T-helper 9 cell (primary cell): ENCODE measurements at places on chromosomes 12 and 14.

DNA sequence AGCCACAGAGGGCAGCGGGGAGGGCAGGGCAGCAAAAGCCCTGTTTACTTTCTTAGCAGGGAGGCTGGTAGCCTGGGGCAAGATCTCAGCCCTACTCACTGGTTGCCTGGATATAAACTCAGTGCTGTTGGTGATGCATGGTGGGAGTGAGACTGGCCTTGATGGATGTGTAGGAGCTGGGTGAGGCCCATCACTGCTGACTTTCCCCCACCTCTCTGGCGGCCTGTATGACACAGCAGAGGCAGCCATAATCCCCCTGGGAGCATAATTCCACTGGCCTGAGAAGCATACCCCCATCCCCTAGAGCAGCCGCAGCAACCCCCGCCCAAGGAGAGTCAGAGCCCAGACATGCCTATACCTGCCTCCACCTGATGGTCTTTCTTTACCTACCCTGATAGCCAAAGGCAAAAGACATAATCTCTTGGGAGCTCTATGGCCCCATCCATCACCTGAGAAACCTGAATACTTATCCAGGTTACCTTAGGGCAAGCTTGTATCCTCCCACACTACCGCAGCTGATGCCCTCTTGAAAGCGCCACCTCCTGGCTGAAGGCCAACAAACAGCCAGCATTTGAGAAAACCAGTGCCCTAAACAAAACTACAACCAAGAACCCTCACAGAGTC, 59.3 kb downstream of the DNAI7 start:
- no peak for DNase-seq

- no peak for DNase-seq
Observed at GRCh38 chr12:79766705-79767464, 76.1 kb upstream of the PAWR start.

DNA sequence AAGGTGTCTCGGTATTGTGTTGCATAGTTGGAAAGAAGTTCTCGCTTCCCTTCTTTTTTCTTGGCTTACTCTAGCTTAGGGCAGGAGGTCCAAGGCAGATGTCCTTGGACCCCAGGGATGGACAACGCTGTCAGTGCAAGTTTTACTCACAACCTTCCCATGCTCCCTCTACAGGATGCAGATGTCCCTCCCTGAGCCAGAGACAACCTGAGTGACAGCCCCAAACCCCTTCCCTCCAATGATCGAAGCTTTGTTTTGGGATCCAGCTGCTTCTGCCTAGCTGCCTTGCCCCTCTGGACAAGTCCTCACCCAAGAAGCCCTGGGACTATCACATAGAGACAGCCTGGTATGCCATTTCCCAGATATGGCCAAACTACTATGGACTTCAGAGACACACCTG, 112.0 kb upstream of the RAP1B start:
- DNase-seq: no peak

DNA sequence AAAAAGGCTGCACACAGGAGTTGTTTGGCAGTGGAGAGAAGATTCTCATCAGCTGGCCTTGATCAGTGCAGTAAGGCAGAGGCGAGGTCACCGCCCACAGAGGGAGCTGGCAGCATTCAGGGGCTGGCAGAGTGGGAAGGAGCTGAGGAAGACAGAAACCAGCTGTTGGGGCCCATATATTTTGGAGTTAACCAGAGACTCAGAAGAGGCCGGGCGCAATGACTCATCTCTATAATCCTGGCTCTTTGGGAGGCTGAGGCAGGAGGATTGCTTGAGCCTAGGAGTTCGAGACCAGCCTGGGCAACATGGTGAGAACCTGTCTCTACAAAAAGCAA, 17.7 kb downstream of the SMCO2 start:
- DNase-seq: no peak

GRCh38 chr14:103519837-103520212, 2.8 kb downstream of the CKB start:
- DNase-seq: no peak

DNA sequence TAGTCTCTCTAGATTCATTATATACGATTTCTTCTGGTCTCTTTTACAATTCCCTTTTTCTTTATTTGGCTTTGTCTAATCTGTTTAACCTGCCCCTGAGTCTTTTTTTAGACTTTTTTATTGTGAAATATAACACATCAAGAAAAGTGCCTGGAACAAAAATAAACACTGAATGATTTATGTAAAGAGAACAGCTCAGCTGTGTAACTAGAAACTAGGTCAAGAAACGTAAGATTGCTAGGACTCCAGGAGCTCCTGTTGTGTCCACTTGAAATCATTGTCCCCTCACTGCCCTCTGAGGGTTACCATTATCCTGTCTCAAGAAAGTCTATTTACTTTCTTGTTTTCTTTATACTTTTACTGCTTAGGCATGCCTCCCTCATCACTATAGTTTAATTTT, 23.1 kb downstream of the EXD2 start:
- no peak for DNase-seq

GRCh38 chr14:104341532-104342434, 203.4 kb downstream of the KIF26A start:
- DNase-seq: no peak

- no peak for DNase-seq
Observed at GRCh38 chr12:24356240-24356804, 406.9 kb upstream of the SOX5 start.

GRCh38 chr12:70094467-70094866, 148.8 kb upstream of the CNOT2 start:
- DNase-seq: no peak

DNA sequence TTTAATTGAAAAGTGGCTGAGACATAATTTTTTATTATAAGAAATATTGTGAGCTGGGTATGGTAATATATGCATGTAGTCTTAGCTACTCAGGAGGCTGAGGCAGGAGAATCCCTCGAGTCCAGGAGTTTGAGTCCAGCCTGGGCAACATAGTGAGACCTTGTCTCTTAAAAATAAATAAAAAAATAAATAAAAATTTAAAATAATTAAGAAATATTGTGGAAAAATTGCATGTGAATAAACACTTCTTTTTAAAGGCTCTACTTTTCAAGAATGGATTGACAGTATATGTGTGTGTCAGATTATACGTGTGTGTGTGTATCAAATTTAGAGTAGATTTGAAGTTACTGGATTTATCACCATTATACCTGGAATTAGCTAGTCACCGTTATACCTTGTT, 43.2 kb downstream of the ERC1 start:
- DNase-seq: no peak

GRCh38 chr14:90642244-90642717, 173.9 kb downstream of the TTC7B start:
- no peak for DNase-seq

DNA sequence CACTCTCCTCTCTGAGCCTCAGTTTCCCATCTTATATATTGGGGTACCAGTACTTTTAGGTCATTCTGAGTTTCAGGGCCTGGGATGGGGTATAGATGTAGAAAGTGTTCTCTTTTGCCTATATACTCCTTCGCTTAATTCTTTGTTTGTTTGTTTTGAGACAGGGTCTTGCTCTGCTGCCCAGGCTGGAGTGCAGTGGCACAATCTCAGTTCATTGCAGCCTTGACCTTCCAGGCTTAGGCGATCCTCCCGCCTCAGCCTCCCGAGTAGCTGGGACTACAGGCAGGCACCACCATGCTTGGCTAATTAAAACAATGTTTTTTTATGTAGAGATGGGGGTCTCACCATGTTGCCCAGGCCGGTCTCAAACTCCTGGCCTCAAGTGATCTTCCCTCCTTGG, 152.1 kb downstream of the AACS start:
- no peak for DNase-seq

DNA sequence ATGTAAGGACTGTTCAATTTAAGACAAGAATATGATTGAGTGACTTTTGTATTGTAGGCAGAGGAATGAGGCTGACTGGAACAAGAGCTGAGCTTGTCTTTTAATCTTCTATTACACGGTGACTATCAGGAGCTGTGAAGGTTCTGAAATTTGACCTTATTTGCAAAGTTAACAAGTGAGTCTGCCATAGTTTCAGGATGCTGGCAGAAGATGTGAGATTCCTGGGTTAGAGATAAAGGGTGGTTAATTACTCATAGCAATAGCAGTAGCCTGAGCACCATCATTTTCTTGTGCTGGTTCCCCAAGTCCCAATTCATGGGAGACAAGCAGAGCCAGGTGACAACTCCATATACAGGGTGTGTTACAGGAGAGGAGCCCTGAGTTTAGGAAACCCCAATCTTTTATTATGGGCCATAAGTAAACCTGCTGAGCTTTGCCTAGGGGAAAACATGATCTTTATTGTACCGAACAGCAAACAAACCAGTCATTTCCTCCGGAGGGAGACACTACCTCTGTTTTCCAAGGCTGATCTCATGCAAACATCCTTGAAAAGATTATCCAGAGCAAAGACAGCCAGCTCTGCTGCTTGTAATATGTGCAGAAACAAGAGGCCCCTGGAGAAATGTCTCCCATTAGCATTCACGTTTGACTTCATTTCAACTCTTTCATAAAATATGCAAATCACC, 51.7 kb upstream of the DDX11 start:
- DNase-seq: no peak

- no peak for DNase-seq
Observed at GRCh38 chr14:100025111-100025510, 40.1 kb upstream of the EVL start.

GRCh38 chr14:77264466-77265186, 6.4 kb downstream of the NGB start:
- no peak for DNase-seq

DNA sequence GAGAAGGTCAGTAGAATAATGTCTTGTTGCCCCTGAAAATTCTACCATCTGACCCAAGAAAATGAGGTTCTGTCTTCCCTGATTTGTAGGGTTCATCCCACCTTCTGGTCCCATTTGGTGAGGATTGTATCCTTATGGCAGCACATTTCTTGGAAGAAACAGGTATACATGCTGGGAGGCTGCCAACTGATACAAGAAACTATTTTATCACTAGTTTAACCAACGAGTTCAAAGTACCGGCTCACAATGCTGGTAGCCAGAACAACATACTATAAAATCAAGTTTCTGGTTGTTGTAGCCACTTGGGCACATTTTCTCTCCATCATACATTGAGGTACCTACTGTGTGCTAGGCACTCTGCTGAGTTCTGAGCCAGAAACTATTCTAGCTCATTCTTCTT, 7.1 kb upstream of the KCNH3 start:
- no peak for DNase-seq

GRCh38 chr12:54546511-54546910, 2.9 kb upstream of the PDE1B start:
- DNase-seq: no peak

DNA sequence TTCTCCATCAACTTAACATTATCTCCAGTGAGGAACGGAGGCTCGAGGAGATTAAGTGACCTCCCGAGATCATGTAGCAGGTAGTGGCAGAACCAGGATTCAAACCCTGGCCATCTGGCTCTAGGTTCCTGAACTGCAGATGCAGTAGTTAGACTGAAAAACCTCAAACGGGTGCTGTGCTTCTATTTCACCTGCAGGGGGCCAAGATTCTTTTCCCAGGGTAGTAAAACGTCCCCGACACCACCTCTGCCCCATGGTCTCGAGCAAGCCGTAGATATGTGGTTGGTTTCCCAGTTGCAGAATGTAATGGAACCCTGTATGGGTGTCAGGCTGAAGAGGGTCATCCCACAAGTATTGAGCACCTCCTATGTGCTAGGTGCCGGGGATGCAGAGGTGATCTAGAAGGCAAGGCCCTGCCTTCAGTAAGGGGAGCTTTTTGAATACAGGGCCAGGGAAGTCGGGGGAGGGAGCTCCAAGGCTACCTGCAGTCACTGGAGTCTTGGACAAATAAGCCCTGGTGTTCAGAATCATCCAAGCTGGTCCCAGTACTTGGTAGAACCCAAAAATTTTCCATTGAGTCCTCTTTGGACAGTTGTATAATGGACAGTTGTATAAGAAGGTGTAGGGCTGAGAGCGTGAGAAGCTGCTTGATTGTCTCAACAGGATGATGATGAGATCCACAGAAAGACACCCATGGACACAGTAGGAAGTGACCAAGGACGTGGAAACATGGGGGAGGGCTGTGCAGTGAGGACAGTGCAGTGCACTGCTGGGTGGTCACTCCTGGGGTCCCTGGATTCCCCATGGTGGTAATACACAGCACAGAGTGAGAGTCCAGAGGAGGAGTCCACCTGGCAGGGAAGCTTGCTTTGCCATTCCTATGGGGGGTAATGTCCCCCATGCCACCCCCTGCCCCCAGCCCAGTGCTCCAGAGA, 197.2 kb downstream of the CHST11 start:
- DNase-seq: no peak

GRCh38 chr12:4589941-4590340, 27.9 kb downstream of the DYRK4 start:
- no peak for DNase-seq

- no peak for DNase-seq
Observed at GRCh38 chr14:59091976-59092375, 96.5 kb upstream of the DAAM1 start.
